ENCODE measurements at places on chromosomes 4 and X.
A peak's percentile ranks its signal among the peaks of the same experiment; 100 is the strongest.

DNA sequence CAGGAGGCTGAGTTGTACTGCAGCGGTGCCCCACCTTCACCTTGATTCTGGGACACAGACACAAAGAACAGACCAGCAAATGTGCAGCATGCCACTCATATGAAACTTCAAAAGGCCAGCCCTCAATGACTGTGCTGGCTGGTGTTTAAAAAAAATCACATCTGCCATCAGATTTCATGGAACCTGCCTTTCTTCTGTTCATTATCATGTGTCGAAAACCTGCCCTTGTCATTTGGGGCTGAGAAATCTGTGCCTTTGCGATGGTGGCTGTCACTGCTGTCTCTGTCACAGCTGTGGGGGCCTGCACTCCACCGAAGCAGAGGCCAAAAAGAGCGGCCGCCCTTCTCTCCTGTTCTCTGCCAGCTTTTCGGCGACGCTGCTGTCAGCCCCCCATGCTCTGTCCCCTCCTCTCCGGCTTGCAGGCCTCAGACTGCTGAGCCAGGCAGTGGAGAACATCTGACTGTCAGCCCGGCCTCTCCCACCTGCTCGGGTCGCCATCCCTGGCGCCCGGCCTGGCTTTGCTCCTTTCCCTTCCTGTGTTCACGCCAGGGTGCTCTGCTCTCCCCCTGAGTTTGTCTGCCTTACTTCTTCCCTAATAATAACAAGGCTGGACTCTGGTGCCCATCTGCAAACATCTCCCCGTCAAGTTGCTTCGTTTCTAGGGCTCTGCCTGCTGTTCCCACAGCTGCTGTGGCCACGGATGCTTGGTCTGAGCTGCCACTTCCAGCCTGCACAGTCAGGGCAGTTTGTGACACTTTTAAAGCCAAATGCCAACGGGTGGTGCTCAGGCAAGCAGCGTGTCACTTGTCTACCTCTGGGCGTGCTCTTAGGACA is 355.2 kb downstream of the UNC5C start:
- DNase-seq: no peak

GRCh38 chr4:149790172-149790907 is 25.3 kb downstream of the IQCM start:
- DNase-seq: no peak

- DNase-seq: peak; percentile 49
Measured at GRCh38 chrX:48696909-48697727, 584 bp downstream of the SUV39H1 start.

DNA sequence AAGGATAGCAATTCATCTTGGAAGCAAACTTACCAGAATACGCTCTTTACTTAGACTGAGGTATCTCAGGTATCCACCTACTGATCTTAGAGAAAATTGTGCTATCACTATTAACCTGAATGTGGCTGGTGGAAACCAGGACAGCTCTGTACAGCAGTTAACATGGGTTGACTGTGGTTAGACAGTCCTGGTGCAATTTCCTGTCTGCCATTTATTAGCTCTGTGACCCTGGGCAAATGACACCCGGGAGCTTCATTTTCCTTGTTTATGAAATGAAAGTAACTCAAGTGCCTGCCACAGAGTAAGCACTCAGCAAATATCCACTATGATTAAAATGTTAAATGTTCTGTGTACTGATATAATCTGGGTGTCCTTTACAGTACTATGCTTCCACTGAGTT is 60.0 kb downstream of the SMC1A start:
- no peak for DNase-seq

GRCh38 chr4:71607780-71608677 is 175.8 kb downstream of the GC start:
- no peak for DNase-seq
